ENCODE measurements at places on chromosomes 4 and X. TPM values are rescaled to one million over a fixed set of nuclear protein-coding genes. Genes with fewer than 3 reads are reported as not detected.

NSUN7 gene
- under 0.01 TPM for total RNA-seq

ATP1B4 gene
- not detected for total RNA-seq

MAGEA9B gene
- not detected for total RNA-seq

ARR3 gene
- total RNA-seq: not detected

XAGE3 gene
- not detected for total RNA-seq

AMOT gene
- 5.2 TPM for total RNA-seq

ADRA2C gene
- total RNA-seq: 0.85 TPM

HPGDS gene
- 0.28 TPM for total RNA-seq

TNMD gene
- not detected for total RNA-seq

POF1B gene
- under 0.01 TPM for total RNA-seq

SYNPO2 gene
- total RNA-seq: 13.6 TPM

BRS3 gene
- not detected for total RNA-seq

MAGEA6 gene
- not detected for total RNA-seq

OPRPN gene
- total RNA-seq: not detected

ZMAT1 gene
- 2.0 TPM for total RNA-seq

PRRG3 gene
- total RNA-seq: not detected

SLC7A11 gene
- 32.0 TPM for total RNA-seq

GAGE13 gene
- not detected for total RNA-seq

FGFBP2 gene
- not detected for total RNA-seq

GRK4 gene
- 5.9 TPM for total RNA-seq

DAPP1 gene
- total RNA-seq: not detected

Measured in regular cardiac myocyte (primary cell).